Heart right ventricle (tissue), 16 donors: ENCODE measurements at places on chromosomes 12 and 14. TPM values are rescaled to one million over a fixed set of nuclear protein-coding genes. Genes with fewer than 3 reads are reported as not detected.

SIX6 gene
- not detected for polyA plus RNA-seq

RD3L gene
- polyA plus RNA-seq, result 2.9 TPM

ZC2HC1C gene
- polyA plus RNA-seq, result 14.6 TPM

SLC38A4 gene
- polyA plus RNA-seq, result 0.06 TPM

KCNH3 gene
- 0.17 TPM for polyA plus RNA-seq

DIO3 gene
- polyA plus RNA-seq, result 0.15 TPM

FGF6 gene
- polyA plus RNA-seq, result not detected

GALNT9 gene
- 0.01 TPM for polyA plus RNA-seq

DPPA3 gene
- polyA plus RNA-seq, result not detected

ENO2 gene
- polyA plus RNA-seq, result 19.2 TPM

DACT1 gene
- 1.7 TPM for polyA plus RNA-seq

DNA sequence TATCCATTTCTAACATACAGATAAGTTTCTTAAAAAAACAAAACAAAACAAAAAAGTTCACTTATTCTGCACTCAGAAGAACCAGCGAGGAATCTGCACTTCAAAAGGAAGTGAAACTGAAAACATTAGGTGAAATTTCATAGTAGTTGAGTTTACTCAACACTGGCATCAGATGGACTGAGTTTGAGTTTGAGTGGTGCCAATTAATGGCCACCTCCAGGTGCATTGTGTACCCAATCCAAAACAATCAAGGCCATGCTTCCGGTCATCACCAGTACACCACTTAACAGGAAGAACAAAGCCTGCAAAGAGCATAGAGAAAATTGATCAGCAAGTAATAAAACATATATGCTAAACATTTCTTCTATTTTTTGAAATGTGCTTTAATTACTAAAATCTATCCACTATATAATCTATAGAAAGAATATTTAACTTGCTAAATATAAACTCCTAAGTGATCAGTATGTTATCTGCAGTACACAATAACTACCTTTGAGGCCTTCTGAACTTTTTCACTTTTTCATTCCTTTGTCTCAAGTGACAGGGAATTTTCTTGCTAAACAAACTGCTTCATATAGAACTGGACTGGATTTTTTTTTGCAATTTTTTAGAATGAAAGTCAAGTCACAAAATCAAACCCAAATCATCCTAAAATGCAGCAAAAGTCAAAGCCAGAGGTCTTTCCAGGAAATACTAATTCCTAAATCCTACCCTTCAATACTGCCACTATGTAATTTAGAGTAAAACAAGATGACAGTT is 11.5 kb downstream of the SLC38A2 start:
- H3K36me3 ChIP-seq, result no peaks in the 10 kb centered on the region
- no peak for DNase-seq
- H3K4me1 ChIP-seq, result peaks cover 45% of the 10 kb centered on the region
- no peak overlapping the region for H3K27ac ChIP-seq
- H3K27me3 ChIP-seq, result no peaks in the 10 kb centered on the region

GRCh38 chr12:14126692-14127091 is 145.3 kb upstream of the GRIN2B start:
- no peak for DNase-seq
- no peaks in the 10 kb centered on the region for H3K4me1 ChIP-seq
- H3K4me3 ChIP-seq, result no peak overlapping the region
- H3K27me3 ChIP-seq, result no peaks in the 10 kb centered on the region

- no peaks in the 10 kb centered on the region for H3K4me1 ChIP-seq
- no peak overlapping the region for H3K4me3 ChIP-seq
- H3K27me3 ChIP-seq, result no peaks in the 10 kb centered on the region
- H3K36me3 ChIP-seq, result no peaks in the 10 kb centered on the region
- DNase-seq, result no peak
Measured at GRCh38 chr14:59155886-59156285, 32.6 kb upstream of the DAAM1 start.

- H3K4me1 ChIP-seq, result peaks cover 3% of the 10 kb centered on the region
- DNase-seq, result no peak
- H3K4me3 ChIP-seq, result no peak overlapping the region
- H3K27ac ChIP-seq, result no peak overlapping the region
- no peaks in the 10 kb centered on the region for H3K27me3 ChIP-seq
- H3K36me3 ChIP-seq, result peaks cover 6% of the 10 kb centered on the region
Measured at GRCh38 chr12:57176139-57176477, 28.7 kb upstream of the LRP1-AS start.

- H3K4me1 ChIP-seq, result no peaks in the 10 kb centered on the region
- H3K36me3 ChIP-seq, result no peaks in the 10 kb centered on the region
- H3K27ac ChIP-seq, result no peak overlapping the region
- DNase-seq, result no peak
- H3K4me3 ChIP-seq, result no peak overlapping the region
Measured at GRCh38 chr14:69595336-69595735, 16.1 kb upstream of the SUSD6 start.

GRCh38 chr12:111993292-111994150 is 19.4 kb downstream of the TMEM116 start:
- no peaks in the 10 kb centered on the region for H3K27me3 ChIP-seq
- no peak overlapping the region for H3K4me3 ChIP-seq
- no peaks in the 10 kb centered on the region for H3K36me3 ChIP-seq
- peaks cover 9% of the 10 kb centered on the region for H3K4me1 ChIP-seq

DNA sequence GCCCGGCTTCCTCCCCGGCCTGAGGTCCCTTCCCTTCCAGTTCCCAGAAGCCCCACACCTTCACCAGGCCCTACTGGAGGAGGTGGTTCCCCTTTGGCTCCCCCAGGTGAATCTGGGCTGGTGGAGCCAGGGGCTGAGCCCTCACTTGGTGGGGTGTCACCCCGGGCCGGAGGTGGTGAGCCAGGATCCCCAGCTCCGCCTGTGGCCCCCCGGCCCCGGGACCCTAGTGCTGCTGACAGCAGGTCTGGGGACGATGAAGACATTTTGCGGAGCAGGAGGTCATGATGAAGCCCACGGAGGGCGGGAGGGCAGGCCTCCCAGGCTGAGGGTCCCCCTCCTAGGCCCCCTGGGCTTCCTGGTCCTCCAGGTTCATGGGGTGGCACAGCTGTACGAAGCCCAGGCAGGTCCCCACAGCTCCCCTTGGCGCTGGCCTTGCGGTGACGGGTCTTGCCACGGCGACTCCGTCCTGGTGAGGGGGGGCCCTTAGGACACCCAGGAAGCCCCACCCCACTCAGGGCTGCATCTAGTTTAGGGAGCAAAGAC is 16.6 kb downstream of the MAP3K12 start:
- peaks cover 37% of the 10 kb centered on the region for H3K4me1 ChIP-seq
- peaks cover 40% of the 10 kb centered on the region for H3K36me3 ChIP-seq
- H3K4me3 ChIP-seq, result no peak overlapping the region
- no peak overlapping the region for H3K27ac ChIP-seq
- H3K27me3 ChIP-seq, result no peaks in the 10 kb centered on the region
- DNase-seq, result no peak

- no peaks in the 10 kb centered on the region for H3K36me3 ChIP-seq
- H3K4me1 ChIP-seq, result peaks cover 16% of the 10 kb centered on the region
- no peak for DNase-seq
- no peak overlapping the region for H3K4me3 ChIP-seq
- no peaks in the 10 kb centered on the region for H3K27me3 ChIP-seq
- peak overlapping the region; percentile 27 for H3K27ac ChIP-seq
Measured at GRCh38 chr12:11896417-11896929, 174.3 kb upstream of the BCL2L14 start.

GRCh38 chr14:51733147-51733546 is 81.4 kb downstream of the FRMD6 start:
- no peak overlapping the region for H3K27ac ChIP-seq
- no peak overlapping the region for H3K4me3 ChIP-seq
- no peaks in the 10 kb centered on the region for H3K27me3 ChIP-seq
- no peak for DNase-seq
- no peaks in the 10 kb centered on the region for H3K36me3 ChIP-seq

DNA sequence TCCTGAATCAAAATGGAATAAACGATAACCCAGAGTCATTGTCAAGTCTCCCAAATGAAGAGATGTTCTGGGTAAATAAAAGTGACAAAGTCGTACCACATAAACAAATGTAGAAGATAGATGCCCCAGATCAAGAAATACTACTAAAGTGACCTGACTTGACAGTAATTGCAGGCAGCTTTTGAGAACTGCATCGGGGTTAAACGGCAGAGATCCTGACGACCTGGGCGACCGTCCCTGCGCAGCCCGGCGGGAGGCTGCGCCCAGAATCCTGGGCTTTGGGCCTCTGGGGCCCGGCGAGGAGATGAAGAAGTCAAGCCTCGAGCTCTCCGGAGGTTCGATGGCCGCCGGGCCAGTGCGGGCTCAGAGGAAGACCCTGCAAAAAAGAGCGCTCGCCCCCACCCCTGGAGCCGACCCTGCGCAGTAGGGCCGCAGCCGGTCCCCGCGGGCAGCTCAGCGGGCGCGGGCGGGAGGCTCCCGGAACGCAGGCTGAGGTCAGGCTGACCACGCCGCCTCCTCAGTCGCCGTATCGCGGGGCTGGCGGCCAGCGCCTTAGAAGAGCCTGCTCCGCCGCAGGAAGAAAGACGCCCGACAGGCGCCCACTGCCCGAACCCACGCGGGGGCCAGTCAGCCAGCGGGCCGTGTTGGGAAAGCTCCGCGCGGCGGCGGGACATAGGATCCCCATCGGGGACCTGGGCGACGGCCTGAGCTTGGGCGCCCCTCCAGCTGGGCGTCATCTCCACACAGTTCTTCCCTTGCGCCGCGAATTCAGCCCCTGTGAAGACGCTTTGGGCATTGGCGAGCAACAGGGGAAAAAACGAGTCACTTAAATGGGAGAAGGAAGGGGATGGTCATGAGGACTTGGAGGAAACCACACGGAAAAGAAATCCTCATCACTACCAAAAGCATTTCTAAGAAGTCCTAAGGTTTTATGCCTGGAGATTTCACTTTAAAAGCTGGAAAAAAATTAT is 16.0 kb downstream of the NKX2-1 start:
- H3K27me3 ChIP-seq, result peaks cover 99% of the 10 kb centered on the region
- DNase-seq, result no peak
- no peak overlapping the region for H3K4me3 ChIP-seq
- H3K27ac ChIP-seq, result no peak overlapping the region
- no peaks in the 10 kb centered on the region for H3K36me3 ChIP-seq

DNA sequence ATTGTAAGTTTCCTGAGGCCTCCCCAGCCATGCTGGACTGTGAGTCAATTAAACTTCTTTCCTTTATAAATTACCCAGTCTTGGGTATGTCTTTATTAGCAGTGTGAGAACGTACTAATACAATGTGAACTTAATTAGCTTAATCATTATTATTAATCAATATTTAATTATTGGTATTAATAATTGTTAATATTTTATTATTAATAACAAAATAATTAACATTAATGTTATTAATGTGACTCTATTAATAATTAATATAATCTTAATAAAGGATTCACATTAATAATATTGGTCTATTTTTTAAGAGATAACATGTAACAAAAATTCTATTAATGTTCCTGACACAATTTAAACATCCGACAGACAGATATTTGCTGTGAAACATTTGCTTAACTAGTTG is 164.9 kb upstream of the ATF7IP start:
- no peaks in the 10 kb centered on the region for H3K27me3 ChIP-seq
- H3K36me3 ChIP-seq, result no peaks in the 10 kb centered on the region
- no peak for DNase-seq
- H3K4me1 ChIP-seq, result no peaks in the 10 kb centered on the region
- H3K4me3 ChIP-seq, result no peak overlapping the region

- peak overlapping the region; percentile 99 for H3K27ac ChIP-seq
- no peaks in the 10 kb centered on the region for H3K36me3 ChIP-seq
- H3K4me1 ChIP-seq, result peaks cover 57% of the 10 kb centered on the region
- peak; percentile 32 for DNase-seq
- H3K27me3 ChIP-seq, result no peaks in the 10 kb centered on the region
- peak overlapping the region; percentile 75 for H3K4me3 ChIP-seq
Measured at GRCh38 chr14:69612014-69612782, 802 bp downstream of the SUSD6 start.

- no peaks in the 10 kb centered on the region for H3K4me1 ChIP-seq
- no peak overlapping the region for H3K27ac ChIP-seq
- H3K36me3 ChIP-seq, result peaks cover 29% of the 10 kb centered on the region
- no peaks in the 10 kb centered on the region for H3K27me3 ChIP-seq
Measured at GRCh38 chr14:64005822-64006221, 153.0 kb downstream of the SYNE2 start.

DNA sequence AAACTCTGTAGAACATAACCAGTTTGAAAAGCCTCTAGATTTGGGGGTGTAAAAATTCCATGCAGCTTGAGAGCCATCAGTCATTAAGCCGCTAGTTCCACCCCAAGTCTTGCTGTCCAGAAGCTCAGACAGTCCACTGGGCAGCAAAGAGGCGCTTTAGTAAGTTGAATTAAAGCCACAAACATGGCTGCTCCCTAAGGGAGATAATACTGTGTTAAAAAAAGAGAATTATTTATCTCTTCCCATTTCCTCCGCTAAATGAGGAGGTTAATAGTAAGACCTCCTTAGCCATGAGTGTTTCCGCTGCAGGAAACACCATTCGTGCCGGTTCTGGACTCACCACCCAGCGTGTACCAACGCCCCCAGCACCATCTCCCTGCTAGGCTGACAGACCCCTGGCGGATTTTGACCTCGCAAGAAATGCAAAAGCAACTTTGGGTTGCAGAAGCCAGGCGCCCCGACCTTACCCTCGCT is 536 bp downstream of the TM7SF3 start:
- DNase-seq, result no peak
- no peaks in the 10 kb centered on the region for H3K36me3 ChIP-seq
- H3K4me1 ChIP-seq, result peaks cover 12% of the 10 kb centered on the region

- no peaks in the 10 kb centered on the region for H3K4me1 ChIP-seq
- no peak overlapping the region for H3K4me3 ChIP-seq
- H3K27me3 ChIP-seq, result no peaks in the 10 kb centered on the region
- H3K36me3 ChIP-seq, result no peaks in the 10 kb centered on the region
Measured at GRCh38 chr14:55746558-55746957, 166.6 kb downstream of the KTN1 start.

DNA sequence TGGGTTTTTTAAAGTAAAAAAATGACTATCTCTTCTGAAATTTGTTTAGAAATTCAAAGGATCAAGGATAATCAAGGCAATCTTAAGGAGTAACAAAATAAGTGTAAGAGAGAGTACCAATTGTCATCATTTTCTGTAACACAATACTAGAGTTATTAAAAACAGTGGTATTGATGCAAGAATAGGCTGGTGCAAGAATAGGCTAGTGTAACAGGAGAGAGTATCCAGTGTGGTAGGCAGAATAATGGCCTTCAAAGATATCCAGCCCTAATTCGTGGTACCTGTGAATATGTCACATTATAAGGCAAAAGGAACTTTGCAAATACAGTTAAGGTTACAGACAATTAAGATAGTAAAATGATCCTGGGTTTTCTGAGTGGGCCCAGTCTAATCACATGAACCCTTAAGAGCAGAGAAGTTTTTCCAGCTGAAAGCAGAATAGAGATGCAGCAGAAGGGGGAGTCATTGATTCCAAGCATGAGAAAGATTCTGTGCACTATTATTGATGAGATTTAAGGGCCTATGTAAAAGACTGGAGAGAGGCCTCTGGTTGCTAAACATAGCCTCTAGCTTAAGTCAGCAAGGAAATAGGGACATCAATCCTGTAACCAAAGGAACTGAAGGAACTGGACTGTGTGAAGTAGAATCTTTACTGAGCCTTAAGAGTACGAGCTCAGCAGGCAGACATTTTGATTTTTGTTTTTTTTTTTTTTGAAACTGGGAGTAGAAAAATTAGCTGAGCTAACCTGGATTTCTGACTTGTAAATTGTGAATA is 134.1 kb downstream of the GPHN start:
- H3K36me3 ChIP-seq, result no peaks in the 10 kb centered on the region
- H3K27ac ChIP-seq, result no peak overlapping the region
- H3K4me1 ChIP-seq, result peaks cover 15% of the 10 kb centered on the region
- no peaks in the 10 kb centered on the region for H3K27me3 ChIP-seq
- no peak overlapping the region for H3K4me3 ChIP-seq
- no peak for DNase-seq
